ENCODE measurements at places on chromosomes 7 and 10.

GRCh38 chr10:5547931-5548660 lies 23.3 kb downstream of the CALML3 start:
- no peak for ATAC-seq

DNA sequence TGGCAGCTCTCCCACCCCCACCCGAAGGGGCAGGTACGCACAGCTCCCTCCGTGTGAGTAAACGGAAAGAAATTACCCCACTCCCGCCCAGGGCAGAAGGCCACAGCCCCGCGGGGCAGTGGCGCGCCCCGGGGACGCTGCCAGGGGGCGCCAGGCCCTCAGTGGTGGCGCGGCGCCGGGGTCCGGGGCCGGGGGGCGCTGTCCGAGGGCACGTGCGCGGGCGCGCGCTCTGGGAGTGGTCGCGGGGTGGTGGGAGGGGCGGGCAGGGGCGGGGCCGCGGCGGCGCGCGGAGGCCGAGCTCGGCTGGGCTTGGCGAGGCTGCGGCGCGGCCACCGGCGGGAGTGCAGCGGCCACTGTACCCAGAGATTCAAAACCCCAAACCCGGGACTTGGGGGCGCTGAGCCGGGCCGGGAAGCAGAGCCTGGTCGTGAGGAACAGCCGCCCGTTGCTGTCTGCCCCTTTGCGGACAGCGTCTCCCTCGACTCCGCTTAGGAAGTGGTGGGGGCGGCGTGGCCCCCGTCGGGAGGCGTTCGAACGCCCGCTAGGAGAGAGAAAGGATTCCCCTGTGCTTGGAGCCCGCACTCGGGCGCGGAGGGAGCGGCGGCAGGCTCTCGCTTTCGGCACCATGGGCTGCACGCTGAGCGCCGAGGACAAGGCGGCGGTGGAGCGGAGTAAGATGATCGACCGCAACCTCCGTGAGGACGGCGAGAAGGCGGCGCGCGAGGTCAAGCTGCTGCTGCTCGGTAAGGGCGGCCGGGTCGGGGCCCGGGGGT lies at the start of gene GNAI1:
Gene GNAI1 (plus strand): TSS at position 296 of the 773 bp plus-strand sequence. CDS start 330 bp downstream, at position 626.
- ATAC-seq = peak; percentile 77

GRCh38 chr10:118732245-118733165 lies 22.3 kb downstream of the CACUL1 start:
- ATAC-seq = no peak

- peak; percentile 35 for ATAC-seq
These were observed 213.6 kb upstream of the INHBA start for GRCh38 chr7:41916450-41916927.

DNA sequence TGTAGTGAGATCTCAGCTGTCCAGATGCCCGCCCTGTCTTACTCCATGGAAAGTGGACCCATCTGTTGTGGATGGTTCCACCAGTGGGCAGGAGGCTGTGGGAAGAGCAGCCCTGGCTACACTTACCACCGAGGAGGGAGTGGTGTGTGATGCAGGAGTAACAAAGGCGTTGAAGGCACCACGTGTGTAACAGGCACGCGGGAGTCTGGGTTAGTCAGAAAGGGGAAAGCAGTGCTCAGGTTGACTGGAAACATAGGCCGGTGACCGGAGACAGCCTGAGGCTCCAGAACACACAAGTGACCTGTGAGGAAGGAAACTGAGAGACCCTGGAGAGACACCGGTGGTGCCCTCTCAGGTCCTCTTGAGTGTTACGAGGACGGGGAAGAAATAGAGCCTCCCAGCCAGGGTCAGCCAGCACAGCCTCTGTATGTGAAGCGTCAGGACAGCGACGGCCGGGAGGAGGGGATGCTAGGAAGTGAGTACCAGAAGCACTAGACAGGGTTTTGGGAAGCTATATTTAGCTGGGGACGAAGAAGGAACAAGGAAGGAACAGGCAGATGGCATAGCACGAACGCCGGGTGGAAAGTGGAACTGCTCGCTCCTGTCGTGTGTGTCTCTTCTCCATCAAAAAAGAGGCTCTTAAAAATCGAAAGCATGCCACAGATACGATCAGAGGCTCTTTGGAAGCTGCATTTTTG lies 51.7 kb downstream of the DAGLB start:
- ATAC-seq = no peak
